Right lung (tissue), 10 donors: ENCODE measurements at places on chromosomes 13 and 19.

DNA sequence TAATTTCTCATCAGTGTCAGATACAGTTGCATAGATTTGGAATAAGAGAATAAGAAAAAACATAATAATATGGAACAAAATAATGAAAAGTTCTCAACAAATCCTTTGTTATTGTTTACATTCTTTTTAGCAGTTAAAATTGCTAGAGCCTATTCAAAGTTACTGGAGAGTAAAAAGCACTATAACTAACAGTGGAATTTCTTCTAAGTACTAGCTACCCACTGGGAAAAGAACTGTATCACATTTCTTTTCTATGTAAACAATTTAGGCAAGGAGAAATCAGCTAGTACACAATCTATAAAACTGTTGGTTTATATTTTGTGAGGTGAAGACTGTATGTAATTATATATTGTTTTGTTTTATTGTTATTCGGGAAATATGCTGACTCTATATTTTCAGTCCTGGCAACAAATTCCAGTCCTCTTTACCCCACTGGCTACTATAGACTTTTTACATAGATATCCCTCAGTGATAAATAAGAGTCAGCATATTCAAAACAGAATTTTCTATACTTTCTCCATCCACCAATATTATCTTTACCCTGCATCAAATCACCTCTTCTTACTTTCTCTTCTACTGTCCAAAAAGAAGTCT, 222.0 kb downstream of the PCDH9 start:
- DNase-seq = no peak

- no peak for DNase-seq
These were observed 43.1 kb downstream of the B3GLCT start for GRCh38 chr13:31242916-31243315.

GRCh38 chr13:36094478-36094877, 36.7 kb downstream of the DCLK1 start:
- DNase-seq = no peak

DNA sequence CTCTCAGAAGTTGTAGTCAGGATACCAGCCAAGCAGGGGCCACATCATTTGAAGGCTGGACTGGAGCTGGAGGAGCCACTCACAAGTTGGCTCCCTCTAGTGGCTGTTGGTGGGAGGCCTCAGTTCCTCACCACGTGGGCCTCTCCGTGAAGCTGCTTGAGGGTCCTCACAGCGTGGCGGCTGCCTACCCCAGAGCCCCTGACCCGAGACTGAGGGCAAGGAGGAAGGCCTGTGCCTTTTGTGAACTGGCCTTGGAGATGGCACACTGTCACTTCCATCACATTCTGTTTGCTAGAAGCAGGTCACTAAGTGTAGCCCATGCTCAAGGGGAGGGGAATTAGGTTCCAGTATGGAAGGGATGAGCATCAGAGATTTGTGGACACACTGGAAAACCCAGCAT, 14.6 kb downstream of the GNA11 start:
- DNase-seq = no peak

- DNase-seq = no peak
These were observed 40.1 kb downstream of the GAS6 start for GRCh38 chr13:113823771-113824170.

GRCh38 chr13:32316028-32316339, 676 bp downstream of the BRCA2 start:
- DNase-seq = no peak

DNA sequence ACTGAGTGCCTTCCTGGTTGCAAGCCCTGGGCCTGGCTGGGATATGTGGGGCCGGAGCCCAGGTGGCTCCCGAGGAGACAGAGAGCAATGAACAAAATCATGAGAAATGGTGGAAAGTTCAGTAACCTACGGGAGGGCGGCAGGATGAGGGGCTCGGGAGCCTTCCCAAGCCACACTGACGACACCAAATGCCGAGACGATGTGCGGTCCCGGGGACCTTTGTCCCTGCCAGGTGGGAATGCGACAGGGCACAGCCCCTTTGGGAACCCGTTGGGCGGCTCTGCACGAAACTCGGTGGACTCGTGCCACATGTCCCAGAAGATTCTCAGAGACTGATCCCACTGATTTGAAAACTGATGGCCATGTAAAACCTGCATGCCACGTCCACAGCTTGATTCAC, 11.7 kb upstream of the ZNF14 start:
- DNase-seq = no peak

DNA sequence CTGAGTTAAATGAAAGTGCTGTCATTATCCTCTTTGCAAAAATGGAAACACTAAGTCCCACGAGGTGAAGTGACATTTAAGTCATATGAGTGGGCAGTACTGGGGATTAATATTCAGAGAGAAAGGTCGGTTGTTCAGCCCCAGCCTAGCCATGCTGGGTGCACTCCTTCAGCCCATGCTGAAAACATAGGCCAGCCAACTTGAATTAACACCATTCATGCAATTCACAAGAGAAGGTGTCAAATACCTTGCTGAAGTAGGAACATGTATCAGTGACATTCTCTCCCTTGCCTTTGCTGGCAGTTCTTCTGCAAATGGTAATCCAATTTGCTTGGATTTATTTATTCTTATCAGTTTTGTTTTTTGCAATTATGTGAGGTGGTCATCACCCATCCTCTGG, 256.3 kb downstream of the DNAJC15 start:
- no peak for DNase-seq

DNA sequence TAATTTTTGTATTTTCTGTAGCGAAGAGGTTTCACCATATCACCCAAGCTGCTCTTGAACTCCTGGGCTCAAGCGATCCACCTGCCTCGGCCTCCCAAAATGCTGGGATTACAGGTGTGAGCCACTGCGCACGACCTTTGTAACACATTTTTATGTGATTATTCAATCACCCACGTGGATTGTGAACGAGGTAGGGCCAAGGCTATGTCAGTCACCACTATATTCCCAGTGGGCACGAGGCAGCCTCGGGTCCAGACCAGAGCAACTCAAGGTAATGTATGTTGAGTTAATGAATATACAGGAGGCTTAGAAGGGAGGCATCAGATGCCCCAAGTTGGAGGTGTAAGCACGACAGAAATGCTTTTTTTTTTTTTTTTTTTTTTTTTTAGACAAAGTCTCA, 8.9 kb downstream of the PTGIR start:
- DNase-seq = no peak

GRCh38 chr13:45133396-45134118, 13.2 kb downstream of the GTF2F2 start:
- no peak for DNase-seq

GRCh38 chr19:55196803-55197202, 12.5 kb downstream of the PTPRH start:
- DNase-seq = no peak

DNA sequence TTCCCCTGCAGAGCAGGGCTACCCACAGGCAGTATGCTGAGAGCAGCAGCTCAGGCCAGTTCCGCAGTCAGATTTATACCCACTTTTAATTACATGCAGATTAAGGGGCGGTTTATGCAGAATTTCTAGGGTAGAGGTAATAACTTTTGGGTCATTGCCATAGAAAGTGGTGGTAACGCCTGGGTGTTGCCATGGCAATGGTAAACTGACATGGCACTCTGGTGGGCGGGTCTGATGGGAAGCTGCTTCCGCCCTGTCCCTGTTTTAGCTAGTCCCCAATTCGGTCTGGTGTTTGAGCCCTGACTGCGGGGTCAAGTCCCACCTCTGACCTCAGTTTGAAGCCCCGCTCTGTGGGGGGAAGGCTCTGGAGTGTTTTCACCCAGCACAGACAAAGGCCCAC, 141.1 kb upstream of the VSTM2B start:
- DNase-seq = no peak

DNA sequence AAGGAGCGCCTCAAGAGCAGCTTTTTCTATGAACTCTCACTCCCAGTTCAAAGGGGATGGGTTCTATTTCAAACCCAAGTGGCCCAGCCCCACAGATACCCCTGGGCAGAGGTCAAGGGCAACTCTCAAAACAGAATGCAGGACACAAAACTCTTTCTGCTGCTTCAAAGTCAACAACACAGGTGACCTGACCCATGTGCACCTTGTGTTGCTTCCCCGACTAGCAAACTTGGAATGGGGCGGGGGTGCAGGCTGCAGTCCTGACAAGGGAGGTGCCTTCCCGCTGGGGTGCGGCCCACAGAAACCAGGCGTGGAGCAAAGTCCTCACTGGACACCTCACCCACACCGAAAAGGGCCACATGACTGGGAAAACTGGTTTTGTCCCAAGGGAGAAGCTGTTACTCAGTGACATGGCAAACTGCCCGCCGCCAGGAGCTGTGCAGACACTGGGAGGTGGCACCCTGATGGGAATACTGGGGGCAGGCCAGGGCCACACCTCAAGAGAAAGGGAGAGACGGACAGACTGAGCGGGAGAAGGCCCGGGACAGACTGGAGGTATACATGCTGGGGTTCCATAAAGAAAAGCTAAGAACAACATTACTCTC, 17.4 kb downstream of the ZC3H4 start:
- no peak for DNase-seq

- DNase-seq = no peak
These were observed 3.1 kb upstream of the SUCLA2 start for GRCh38 chr13:48004201-48004600.

DNA sequence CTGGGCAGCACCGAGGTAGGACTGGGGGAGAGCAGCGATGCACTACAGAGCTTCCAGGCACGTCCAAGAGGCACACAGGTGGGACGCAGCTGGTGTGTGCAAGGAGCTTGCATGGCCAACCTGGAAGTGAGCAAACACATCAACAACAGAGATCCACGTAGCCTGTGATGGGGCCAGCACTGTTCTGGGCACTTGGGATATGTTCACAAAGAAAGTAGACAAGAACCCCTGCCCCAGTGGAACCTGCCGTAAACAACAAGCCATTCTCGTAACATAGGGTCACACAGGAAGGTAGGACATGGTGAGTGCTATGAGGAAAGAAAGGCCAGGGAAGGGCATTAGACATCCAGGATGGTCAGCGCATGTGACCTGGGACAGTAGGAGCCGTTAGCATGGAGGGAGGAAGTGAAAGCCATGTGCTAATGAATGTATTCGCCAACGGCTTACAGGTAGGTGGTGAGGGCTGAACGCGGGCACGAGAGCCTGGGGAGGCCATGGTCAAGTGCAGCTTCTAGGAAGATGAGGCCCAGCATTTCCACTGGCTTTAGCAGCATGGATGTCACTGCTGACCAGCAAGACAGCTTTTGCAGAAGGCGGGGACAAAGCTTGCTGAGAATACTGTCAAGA, 105.5 kb downstream of the TEX26 start:
- DNase-seq = no peak

GRCh38 chr13:30126903-30127428, 180.4 kb downstream of the KATNAL1 start:
- DNase-seq = no peak

- DNase-seq = no peak
These were observed 172.1 kb downstream of the NUFIP1 start for GRCh38 chr13:44817131-44817671.

DNA sequence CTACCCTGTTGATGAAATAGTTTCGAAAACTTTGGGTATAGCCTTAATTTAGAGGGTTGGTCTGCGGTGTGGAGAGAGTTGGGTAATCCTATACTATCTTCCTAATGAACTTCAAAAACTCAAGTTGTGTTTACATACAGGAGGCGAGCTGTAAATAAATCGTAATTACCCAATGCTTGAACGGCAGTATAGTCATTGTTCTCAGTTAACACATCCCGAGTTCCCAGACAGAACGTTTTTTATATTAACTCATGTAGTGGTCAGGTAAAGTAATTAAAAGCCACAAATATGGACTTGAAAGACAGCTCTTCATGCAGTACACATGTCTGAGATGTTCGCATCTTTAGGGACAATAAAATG, 1.5 kb downstream of the PDS5B start:
- DNase-seq = no peak

DNA sequence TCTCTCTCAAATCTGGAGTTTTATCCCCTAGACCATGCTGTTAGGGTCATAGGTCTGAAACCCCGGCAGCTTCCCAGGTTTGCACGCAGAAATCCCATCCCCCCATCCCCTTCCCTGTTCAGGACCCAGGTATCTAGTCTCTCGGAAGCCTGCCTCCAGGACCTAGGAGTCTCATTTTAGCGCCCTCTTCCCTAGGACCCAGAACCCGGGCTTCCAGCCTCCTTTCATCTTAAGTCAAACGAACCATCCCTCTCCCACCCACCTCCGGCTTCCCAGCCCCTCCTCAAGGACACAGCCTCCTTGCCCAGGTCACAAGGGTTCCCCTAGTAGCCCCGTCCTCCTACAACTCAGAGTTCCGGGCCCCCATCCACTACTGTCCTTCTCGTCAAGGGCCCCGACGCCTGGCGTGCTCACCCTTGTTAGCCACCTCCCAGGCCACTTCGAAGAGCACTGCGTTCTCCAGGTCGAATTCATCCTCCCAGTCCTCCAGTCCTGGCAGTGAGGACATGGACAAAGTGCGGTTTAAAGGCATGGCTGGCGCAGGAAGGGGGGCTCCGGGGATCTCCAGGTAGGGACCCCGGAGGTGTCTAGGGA, 431 bp downstream of the GYS1 start:
- no peak for DNase-seq

GRCh38 chr19:30857388-30857787, 485.2 kb downstream of the ZNF536 start:
- DNase-seq = no peak
